ENCODE measurements at places on chromosomes 1 and 21. TPM values are rescaled to one million over a fixed set of nuclear protein-coding genes. Genes with fewer than 3 reads are reported as not detected.

DNA sequence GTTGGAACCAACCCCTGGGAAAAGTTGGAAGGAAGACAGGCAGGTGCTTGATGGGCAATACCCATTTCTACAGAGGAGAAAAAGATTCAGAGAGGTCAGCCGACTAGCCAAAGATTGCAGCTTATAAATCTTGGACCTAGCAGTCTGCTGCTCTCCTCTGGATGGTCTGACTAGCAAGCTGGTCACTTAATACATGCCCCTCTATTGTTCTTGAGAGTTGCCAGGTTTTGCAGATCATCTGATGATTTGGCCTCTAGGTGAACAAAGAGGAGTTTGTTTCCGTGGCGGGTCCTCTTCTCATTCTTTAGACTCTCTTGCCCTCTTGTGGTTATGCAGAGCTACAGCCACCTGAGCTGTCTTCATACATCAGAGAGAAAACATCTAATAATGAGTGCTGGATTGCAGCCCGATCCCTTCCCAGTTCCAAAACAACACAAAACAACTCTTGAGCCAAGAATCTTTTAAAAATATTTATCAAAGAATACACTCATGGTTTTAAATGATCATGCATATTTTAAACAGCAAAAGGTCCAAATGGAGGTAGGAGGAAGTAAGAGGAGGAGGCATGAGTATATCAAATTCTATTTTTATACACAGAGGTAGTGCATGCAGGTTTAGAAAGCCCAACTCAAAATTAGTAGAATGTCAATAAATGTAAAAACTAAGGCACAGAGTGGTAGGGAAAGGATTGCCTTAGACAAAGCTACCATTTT is 115.7 kb downstream of the SLC30A10 start:
- DNase-seq: no peak

- DNase-seq: no peak
Measured at GRCh38 chr1:117286562-117286961, 75.8 kb upstream of the VTCN1 start.

- DNase-seq: no peak
Measured at GRCh38 chr1:93446837-93447451, 974 bp upstream of the FNBP1L start.

DNA sequence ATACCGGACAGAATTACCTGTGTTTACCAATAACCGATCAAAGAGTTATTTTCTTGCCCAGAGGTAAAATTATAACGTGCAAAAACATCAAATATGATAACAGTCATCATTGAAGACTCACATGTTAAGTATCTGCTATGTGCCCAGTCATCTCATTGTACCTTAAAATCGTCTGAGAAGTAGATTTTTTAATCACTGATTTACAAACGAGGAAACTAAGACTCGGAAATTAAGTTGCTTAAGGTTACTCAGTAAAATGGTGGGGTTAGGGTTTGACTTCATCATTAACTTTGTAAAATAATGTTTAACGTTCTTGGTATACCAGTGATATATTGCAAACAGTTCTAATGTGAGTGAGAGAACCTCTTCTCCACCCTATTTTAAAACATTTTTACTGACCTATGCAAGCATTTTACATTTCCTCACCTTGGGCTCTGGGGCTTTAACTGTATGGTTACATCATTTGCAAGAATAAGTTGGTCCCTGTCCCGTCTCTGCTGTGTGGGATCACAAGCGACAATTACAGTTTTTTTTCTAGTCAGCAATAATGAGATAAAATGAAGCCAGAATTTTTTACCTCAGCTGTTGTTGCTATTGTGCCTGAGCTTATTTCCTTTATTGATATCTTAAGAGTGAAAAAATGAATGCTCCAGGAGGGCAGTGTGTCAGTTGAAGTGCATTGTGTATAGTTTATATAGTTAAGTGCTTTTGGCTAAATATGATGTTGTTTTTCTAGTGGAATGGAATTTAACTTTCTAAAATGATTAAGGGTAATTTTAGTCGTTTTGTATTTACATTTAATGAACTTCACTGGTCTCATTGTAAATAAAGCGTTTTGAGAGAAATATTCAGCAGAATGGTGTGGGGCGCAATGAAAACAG is 2.7 kb downstream of the RPRD2 start:
- DNase-seq: no peak

- DNase-seq: no peak
Measured at GRCh38 chr1:202311875-202312635, 29.7 kb downstream of the UBE2T start.

DNA sequence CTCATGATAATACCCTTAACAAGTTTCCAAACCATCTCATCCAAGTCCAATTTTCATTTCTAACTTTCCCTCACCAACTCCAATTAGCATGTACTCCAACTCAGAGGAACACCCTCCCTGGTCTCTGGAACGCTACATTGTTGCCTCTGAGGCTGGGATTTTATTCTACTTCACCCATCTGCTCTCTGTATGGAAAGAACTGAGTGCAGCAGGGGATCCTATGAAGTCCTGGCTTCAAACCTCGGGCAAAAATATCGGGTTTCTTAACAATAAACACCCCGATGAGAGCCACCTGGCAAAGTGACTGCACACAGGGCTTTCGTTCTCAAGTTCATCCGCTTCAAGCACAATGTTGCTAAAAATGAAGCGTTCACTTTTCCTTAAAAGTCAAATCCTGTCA is 99.6 kb downstream of the CRB1 start:
- no peak for DNase-seq

DNA sequence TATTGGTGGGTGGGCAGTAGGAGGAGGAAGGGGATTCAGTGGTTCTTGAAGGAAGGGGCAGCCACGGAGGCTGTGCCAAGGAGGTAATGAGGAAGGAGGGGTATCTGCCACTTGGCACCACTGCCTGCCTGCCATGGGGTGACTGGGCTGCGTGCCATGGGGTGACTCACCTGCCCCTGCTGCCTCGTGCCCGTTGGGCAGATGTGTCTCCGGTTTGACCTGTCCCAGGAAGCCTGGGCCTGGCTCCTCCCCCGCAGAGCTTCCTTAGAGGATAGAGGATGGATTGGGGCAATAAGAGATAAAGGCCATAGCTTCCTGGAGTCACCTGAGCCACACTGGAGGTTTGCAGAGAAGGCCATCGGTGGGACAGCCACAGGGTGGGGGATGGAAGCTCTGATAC is 1.7 kb downstream of the PADI3 start:
- no peak for DNase-seq

DNA sequence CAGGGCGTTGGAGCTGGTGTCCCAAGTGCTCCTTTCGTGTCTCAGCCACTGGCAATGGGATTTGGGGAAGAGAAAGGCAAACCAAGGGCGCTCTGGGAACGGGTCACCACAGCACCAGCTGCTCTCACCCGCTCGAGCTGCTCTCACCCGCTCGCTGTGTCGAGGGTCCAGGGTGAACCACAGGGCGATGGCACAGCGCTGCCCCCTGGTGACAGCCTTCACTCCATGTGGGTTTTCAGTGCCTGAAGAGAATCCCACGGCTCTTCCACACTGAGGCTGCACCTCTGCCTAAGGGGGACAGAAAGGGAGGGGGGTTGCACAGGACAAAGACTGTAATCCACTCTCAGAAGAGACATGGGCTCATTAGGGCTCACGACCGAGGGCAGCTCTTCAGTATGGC is 7.1 kb upstream of the CLDN19 start:
- DNase-seq: peak; percentile 67

DNA sequence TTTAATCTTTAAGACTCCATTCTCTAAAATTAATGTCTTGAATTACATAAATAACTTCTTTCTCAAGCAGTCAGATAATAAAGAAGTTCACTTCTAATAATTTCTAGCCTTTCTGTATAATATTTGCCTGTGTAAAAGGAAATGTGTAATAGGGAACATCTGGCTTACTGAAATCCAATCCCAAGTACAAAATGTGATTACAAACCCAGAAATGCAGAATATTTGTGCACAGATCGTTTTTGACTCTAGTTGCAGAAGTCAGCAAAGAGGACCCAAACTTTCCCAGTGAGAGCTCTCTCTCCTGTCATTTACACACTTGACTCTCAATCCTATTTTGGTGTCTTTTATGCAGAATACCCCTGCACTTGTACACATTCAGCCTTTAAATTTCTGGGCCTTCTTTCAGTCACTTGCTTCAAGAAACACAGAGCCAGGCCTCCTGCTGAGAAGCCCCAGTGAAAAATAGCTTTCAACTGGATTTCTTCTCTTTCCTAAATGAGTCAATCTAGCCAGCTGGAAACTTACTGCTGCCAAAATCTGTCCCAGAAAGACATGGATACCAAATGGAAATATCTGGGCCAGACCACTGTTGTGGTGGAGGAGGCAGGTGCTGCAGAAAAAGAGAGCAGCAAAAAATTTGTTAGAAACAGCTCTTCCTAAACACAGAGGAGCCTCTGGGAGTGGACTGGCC is 68.5 kb upstream of the ADAM30 start:
- DNase-seq: no peak

GRCh38 chr21:38121888-38122720 is 134.7 kb upstream of the KCNJ15 start:
- DNase-seq: no peak

GRCh38 chr1:219555031-219555692 is 57.7 kb downstream of the ZC3H11B start:
- DNase-seq: no peak

The FAM78B gene
- 0.43 TPM for total RNA-seq

The MXRA8 gene
- total RNA-seq: 1.9 TPM
